MV-4-11 (cell line): ENCODE measurements at places on chromosomes 13 and 19.
A peak's percentile ranks its signal among the peaks of the same experiment; 100 is the strongest.

- no peak for DNase-seq
Observed at GRCh38 chr19:49217382-49217781, 59.8 kb downstream of the TRPM4 start.

- DNase-seq = no peak
Observed at GRCh38 chr19:32580353-32580900, 563 bp upstream of the PDCD5 start.

- DNase-seq = peak; percentile 53
Observed at GRCh38 chr19:344625-345319, at the start of gene MIER2. TSS of gene MIER2 (minus strand) at chr19:344796. CDS start at chr19:344782, 14 bp downstream.

DNA sequence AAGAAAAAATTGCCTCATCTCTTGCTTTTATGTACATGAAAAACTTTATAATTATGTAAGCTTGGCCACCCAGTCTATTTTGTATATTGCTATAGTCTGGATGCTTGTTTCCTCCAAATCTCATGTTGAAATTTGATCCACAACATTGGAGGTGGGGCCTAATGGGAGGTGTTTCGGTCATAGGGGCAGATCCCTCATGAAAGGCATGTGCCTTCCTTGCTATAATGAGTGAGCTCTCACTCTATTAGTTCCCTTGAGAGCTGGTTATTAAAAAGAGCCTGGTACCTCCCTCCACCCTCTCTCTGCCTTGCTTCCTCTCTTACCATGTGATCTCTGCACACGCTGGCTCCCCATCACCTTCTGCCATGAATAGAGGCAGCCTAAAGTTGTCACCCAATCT is 1005.1 kb downstream of the PCDH9 start:
- no peak for DNase-seq

- DNase-seq = no peak
Observed at GRCh38 chr19:51257471-51257870, 6.6 kb downstream of the SIGLECL1 start.
